BJ (cell line): ENCODE measurements at places on chromosomes 12 and 14.

- DNase-seq: peak; percentile 47
Measured at GRCh38 chr14:89131004-89131750, 285.9 kb downstream of the FOXN3 start.

GRCh38 chr12:22787557-22787956 is 162.6 kb downstream of the ETNK1 start:
- no peak for DNase-seq

GRCh38 chr12:13875744-13876143 is 105.7 kb downstream of the GRIN2B start:
- DNase-seq: no peak

DNA sequence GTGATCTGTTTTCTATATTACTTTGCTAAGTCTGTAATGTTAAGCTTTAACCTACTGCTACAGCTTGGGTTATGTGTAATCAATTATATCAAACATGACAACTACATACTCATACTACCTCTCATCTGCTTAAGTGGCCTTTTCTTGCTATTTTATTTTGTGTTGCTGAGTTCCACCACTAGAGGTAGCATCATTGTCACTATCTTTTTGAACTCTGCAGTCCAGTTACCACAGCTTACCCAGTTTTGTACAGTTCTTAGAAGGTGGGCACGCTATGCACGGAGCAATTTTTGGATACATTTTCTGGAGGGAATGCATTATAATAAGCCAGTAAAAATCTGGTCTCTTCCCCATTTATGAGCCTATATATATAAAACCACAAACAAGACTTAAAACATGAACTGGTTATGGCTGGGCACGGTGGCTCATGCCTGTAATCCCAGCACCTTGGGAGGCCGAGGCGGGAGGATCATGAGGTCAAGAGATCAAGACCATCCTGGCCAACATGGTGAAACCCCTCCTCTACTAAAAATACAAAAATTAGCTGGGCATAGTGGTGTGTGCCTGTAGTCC is 48.5 kb downstream of the SAV1 start:
- no peak for DNase-seq

GRCh38 chr14:99535448-99535847 is 54.2 kb downstream of the CCNK start:
- no peak for DNase-seq

GRCh38 chr12:113306382-113306781 is 28.5 kb downstream of the SLC8B1 start:
- DNase-seq: no peak

- no peak for DNase-seq
Measured at GRCh38 chr12:11581179-11581755, 68.2 kb upstream of the ETV6 start.

DNA sequence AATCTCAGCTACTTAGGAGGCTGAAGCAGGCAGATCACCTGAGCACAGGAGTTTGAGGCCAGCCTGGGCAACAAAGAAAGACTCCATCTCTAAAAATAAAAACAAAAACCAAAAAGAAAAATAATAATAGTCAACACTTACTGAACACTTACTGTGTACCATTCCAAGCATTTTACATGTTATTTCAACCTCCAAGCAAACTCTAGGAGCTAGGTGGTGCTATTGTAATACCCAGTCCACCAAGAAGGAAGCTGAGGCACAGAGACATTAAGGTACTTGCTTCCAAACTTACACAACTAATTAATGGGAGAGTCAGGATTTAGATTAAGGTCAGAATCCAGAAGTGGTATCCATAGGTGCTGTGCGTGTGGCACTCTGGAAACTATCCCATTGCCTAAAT is 13.7 kb upstream of the OR6J1 start:
- DNase-seq: no peak

DNA sequence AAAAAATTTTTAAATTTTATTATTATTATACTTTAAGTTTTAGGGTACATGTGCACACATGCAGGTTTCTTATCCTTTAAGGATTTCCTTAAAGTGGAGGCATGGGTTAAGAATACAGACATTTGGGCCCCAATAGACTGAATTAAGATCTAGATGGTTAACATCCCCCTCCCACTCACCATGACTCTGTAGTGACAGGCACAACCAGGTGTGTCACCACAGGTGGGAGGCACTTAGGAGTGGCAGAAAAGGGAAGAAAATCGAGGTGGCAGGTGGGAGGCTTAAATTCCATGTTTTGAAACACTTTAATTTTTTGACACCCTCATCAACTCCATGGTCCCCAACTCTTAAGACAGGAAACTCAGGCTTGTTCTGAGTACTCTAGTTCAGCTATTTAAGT is 37.6 kb upstream of the GRIP1 start:
- no peak for DNase-seq

- no peak for DNase-seq
Measured at GRCh38 chr14:25032092-25032784, 17.7 kb downstream of the STXBP6 start.

GRCh38 chr12:112321245-112321644 is 61.0 kb downstream of the HECTD4 start:
- no peak for DNase-seq
